Neuronal stem cell (in vitro differentiated cells): ENCODE measurements at places on chromosomes 7 and 10.

DNA sequence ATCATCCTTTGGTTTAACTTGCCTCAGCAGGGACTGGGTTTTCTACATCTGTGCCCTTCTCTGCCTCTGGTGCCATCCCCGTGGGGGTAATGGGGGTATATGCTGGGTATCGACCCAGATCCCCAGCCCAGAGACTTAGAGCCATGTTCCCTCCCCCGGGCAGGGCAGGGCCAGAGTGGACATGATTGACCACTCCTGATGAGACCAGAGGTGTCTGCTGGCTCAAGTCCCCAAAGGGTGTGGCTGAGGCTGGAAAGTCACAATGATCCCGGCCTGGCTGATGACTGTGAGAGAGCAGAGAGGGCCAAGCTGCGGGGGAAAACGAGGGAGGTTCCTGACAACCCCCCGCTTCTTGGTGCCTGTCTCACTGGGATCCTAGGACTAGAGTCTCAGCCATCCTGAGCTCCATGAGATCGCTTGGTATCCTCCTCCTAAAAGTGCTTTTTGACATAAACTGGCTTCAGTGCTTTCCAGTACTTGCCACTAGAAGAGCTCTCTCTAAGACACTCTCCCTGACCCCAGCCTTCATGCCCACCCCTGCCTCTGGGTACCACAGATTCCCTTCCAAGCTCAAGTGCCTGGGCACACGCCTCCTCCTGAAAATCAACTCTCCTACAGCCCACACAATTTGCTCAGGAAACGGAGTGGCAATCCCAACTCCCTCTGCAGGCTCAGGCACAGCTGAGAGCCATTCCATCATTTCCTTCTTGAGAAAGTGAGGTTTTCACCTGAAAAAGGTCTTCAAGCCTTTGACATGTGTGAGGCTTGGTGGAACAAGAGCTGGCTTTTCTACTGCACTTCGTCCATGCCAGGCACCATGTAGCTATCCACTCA is 33.9 kb downstream of the DRGX start:
- no peak for DNase-seq

GRCh38 chr7:19404912-19405329 is 259.7 kb upstream of the FERD3L start:
- DNase-seq = no peak

DNA sequence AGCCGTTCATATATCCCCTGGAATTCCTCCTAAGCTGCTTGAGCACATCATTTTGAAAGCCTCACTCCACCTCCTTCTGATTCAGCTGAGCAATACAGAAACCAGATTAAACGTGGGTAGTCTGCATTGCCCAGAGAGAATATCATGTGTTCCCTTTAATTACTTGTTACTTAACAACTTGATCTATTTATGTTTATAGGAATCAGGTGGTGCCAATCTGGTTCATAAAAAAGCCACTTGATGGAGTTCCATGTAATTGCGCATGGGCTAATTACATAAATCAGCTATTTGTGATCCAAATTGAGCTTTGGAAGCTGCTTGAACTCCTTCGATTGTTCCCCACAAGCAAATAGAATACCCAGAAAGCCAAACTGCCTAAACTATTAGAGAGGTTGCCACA is 114.7 kb upstream of the ADCY1 start:
- no peak for DNase-seq

- no peak for DNase-seq
These were observed 677 bp downstream of the TSPAN14 start for GRCh38 chr10:80454513-80455460.

- no peak for DNase-seq
These were observed 71.9 kb downstream of the WIPF3 start for GRCh38 chr7:29878081-29878688.

DNA sequence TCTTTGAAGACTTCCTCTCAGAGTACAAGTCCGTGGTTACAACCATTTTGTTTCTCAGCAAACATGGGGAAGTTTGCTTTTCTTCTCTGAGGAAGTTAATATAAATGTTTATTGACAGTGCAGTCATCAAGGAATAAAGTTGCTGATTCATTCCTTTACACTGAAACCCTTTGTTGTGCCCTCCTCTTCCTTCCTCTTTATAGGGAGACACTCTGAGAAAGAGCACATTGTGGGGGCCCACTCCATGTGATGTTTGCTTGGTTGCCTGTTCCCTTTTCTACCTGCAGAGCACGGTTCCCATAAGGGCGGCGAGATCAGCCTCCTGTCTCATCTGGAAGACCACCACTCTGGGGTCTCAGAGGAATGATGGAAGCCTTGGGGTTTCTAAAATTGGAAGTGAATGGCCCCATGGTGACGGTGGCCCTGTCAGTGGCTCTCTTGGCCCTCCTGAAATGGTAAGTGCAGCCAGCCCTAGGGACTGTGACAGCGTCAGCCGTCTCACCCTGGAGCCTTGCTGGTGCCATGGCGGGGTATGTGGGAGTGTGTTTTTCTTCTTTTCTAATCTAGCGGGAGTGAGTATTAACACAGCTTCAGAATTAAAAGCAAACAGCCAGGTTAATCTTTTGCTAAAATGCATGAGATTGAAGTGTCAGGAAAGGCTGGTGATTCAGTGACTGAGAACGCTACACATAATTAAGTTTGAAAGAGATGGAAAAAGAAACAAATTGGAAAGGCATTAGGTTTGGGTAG is at the start of gene TBXAS1:
Gene TBXAS1, plus strand, starts transcription at position 240 of the 750 bp plus-strand sequence. Its CDS starts 127 bp downstream, at position 367.
- DNase-seq = no peak

- DNase-seq = no peak
These were observed 152.7 kb upstream of the NRP1 start for GRCh38 chr10:33487014-33487776.

GRCh38 chr10:31675726-31676125 is 252.9 kb downstream of the ARHGAP12 start:
- DNase-seq = no peak

DNA sequence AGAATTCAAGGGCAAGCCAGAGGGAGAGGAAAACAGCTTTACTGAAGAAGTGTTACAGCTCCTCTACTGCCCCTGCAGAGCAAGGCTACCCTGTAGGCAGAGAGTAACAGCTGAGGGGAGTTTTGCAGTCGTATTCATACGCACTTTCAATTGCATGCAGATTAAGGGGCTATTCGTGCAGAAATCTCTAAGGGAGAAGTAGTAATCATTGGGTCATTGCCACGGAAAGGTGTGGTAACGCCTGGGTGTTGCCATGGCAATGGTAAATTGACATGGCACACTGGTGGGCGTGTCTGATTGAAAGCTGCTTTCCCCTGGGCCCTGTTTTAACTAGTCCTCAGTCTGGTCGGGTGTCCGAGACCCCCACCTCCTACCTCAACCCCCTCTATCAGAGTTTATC is 227.2 kb downstream of the NSUN6 start:
- no peak for DNase-seq

DNA sequence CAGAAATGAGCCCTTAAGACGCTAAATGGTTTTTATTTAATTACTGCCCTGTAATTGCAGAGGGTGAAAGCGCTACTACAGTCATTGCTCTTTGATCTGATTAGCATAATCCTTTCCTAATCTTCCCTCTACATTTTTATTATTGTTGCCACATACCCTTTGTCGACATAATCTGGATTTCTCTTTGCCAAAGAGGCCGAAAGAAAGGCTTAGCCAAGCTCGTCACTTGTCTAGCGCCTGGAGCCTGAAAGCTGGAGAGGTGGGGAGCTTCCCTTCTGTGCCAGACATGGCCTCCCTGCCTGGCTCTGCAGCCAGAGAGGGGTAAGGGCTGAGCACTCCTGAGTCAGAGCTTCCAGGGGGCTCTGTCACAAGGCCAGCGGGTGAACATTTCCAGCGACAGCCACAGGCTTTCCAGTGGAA is 145.9 kb downstream of the PRKAG2 start:
- no peak for DNase-seq

DNA sequence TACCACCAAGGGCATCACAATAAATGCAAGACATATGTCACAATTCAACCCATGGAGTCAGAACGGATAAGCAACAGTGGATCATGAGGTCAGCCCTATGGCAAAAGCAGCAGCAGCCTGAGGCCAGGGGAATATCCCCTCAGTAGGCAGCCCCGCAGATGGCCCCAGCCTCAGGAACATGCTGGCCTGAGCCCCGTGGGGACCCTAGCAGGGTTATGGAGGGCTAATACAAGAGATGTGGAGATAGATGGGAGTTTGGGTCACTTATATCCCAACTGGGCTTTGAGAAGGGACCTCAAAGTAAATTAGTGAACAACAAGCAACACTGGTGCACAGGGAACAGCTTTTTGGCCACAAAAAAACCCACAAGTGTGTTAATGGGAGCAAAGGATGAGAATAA is 9.1 kb downstream of the TMEM72 start:
- no peak for DNase-seq

DNA sequence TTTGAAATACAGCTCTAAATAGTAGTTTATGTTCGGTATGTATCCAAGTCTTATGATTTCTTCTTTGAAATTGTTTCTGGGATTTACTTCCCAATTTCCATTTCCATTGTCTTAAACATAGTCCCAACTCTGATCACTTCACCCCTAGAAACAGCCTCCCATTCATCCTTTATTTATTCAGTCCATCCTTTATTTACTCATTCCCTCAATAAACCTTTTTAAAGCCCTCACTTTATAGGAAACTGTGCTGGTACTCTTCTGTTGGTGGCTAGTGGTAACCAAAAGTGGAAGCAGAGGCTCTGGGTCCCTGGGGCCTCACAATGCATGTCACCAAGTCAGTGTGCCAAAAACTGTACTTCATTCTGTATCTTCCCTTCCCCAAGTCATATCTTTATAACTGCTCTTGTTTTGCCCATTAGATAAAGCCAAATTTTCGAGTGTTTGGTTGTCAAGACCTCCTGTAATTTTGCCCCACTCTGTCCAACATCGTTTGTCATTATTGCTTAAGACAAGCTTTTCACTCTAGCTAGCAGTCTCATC is 3.9 kb upstream of the EPC1 start:
- DNase-seq = no peak

GRCh38 chr7:33050535-33051318 is 11.8 kb downstream of the NT5C3A start:
- DNase-seq = no peak

DNA sequence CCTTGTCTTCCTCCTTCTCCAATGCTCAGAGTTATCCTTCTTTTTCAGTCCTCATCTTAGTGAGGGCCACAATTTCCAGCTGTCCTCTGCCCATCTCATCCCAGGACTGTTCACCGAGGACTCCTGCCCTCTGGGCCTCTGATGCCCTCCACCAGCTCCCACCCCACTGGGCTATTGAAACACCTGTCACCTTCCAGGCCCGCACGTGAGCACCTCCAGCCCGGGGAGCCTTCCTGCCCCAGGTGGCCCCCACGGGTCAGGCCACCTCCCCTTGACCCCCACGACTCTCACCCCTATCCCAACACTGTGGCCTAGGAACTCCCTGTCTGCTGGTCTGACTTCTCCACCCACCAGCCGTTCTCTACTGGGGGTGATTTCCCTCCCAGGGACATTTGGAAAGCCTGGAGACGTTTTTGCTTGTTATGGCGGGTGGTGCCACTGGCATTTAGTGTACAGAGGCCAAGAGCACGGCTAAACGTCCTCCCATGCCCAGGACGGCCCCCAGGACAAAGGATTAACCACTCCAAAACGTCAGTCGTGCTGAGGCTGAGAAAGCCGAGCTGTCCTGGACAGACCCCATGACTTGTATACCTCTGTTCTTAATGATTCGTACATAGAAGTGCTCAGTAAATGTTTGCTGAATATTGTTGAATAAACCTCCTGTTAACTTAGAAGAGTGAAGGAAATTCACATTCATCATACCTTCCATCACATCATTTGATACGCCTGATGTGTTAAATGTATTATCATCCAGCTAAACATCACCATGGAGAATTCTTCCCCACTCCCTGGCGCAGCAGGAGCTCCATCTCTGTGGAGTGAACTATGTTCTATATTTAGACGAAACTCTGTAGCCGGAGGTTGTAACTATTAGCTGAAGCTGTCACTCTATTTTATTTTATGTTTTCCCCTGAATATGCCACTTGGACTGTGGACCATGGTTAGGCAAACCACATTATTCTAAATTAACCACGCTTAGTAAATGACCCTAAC is 270.1 kb upstream of the SHH start:
- DNase-seq = no peak

GRCh38 chr7:66430164-66430545 is 198.5 kb upstream of the KCTD7 start:
- DNase-seq = no peak

GRCh38 chr10:43383204-43383971 is 12.0 kb downstream of the FXYD4 start:
- no peak for DNase-seq

DNA sequence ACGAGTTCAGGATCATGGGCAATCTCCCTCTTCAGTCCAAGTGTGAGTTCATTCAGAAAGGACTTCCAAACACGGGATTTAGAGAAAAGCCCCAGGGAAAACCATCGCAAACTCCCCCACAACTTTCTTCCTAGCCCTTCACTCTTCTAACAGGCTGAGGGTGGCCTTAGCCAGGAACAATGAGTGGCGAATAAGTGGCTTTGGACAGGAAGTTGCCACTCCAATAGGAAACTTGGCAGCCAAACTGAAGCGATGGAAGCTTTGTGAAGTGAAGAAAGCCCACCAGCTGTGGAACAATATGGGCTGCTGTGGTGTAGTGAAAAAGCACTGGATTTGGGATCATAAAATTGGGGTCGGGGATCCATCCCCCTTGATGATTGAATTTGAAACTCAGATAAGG is 193.2 kb downstream of the TEX36 start:
- DNase-seq = no peak

- DNase-seq = no peak
These were observed 67.2 kb upstream of the MRLN start for GRCh38 chr10:59820471-59820870.

DNA sequence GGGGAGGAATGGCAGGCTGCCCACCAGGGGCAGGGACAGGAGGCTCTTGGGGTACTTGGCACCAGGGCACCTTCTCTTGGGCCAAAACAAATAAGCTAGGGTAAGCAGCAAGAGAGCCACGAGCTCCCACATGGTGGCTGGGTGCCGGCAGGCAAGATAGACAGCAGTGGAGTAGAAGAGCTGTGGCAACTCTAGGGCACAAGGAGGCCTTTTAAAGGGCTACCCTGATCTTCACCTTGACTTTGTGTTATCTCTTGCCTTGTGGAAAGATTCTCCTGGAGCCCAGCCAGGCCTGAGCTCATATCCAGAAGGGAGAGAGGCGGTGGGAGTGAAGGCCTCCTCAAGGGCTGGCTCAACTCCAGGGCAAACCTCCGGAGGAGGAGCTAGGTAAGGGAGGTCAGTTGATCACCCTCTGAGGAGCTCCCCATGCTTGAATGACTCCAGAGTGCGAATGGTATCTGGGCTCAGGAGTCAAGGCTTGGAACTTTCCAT is at the start of gene CYP17A1:
Gene CYP17A1, minus strand, starts transcription at position 184 of the 492 bp plus-strand sequence. Its CDS starts 52 bp downstream, at position 132.
- no peak for DNase-seq

GRCh38 chr7:90955641-90956207 is 308.5 kb upstream of the FZD1 start:
- no peak for DNase-seq

DNA sequence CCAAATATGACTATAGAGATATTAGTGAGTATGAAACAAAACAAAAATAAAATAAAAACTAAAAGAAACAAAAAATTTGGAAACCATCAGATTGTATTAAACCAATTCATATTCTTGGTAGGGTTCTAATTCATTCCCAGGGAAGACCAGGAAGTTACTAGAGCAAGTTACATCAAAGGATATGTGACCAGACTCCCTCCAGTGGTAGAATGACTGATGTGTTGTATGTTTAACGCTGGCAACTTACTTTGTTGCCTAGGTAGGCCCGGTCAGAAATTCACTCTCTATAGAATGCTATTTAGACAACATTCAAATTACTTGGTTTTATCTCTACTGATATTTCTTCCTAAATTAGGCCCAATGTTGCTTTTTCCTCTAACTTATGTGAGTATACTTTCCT is 5.2 kb downstream of the PHYHIPL start:
- peak; percentile 42 for DNase-seq

GRCh38 chr7:43868681-43869005 is 674 bp downstream of the MRPS24 start:
- no peak for DNase-seq
